ENCODE measurements at places on chromosomes 4 and X.
A peak's percentile ranks its signal among the peaks of the same experiment; 100 is the strongest.

DNA sequence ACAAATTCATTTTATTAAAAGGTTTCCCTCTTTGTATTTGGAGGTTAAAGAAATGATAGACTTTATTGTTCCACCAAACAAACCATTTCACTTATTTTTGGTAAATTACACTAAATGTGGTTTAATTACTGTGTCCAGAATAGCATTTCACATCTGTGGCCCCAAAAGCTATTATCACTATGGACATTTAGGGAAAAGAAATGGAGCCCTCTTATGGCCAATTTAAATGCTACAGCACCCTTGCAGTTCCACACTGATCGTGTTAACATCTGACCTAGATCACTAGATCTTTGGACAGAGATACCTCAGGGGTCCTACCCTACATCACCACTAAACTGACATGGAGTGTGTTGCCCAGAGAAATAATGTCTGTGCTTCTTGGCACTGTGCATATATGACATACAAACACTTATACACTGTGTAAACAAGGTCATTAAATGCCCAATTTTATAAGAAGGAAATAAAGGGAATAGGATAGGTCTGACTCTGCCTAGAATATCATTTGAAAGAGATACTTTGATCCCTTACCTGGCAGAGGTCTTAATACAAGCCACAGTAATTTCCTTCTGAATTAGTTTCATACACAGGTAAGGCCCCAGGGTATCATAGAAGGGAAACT, 163.9 kb downstream of the KDR start:
- DNase-seq, result peak; percentile 65

DNA sequence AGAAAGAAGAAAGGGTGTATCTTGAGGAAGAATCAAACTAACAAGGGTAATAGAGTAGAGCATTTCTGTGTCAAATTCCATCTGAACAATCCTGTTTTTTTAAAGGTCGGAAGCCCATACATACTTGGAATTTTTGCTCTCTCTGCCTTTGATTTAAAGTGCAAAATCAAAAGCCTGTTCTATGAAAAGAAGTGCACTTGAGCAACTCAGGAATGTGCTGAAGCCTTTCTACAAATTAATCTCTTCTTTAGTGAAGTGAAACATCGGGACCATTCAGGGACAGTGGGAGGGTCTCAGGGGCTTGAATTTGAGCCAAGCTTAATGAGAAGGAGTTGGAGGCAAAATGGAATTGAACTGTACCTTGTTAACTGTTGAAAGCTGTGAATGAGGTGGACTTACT, 1008.5 kb upstream of the LCORL start:
- DNase-seq, result peak; percentile 21

DNA sequence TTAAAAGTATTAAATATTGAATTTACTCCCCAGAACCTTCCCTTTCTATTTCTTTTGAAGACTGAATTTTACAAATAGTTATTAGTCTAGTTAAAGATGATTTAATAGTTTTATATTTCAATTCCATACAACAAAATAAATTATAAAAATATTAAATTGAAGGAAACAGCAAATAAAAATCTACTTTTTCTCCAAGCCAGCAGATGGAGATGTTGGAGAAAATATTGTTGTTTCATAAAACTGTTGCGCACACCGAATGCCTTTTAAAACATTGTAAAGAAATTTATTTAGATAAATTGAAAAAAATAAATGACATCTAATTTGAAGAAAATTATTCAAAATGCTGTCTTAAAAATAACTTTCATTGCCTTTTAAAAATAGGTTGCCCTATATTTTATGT, 5.5 kb downstream of the GRIA2 start:
- no peak for DNase-seq

GRCh38 chr4:81622474-81623184, 150.9 kb upstream of the RASGEF1B start:
- DNase-seq, result no peak

- DNase-seq, result no peak
Measured at GRCh38 chr4:74523096-74523495, 78.2 kb downstream of the AREG start.

DNA sequence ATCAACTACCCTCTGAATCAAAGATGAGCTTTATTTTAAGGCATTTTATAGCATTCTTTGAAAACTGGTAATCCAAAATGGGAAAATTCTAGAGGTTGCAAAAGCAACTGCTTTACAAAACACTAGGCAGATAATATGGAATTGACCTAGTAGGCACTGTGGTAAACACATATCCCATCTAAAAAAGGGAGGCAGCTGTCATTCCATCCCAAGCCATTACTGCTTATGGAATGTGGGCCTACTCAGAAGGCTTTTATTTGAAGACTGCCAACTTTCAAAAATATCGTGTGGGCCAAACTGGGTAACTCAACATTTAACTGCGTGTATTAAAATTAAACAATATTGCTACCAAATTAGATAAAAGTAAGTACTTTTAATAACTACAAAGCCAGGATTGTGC, 19.3 kb downstream of the UBE2D3 start:
- DNase-seq, result no peak

GRCh38 chrX:70478526-70479245, 34.1 kb downstream of the DLG3 start:
- DNase-seq, result no peak

Data from foreskin melanocyte (primary cell).